ENCODE measurements at places on chromosomes 11 and 22.

DNA sequence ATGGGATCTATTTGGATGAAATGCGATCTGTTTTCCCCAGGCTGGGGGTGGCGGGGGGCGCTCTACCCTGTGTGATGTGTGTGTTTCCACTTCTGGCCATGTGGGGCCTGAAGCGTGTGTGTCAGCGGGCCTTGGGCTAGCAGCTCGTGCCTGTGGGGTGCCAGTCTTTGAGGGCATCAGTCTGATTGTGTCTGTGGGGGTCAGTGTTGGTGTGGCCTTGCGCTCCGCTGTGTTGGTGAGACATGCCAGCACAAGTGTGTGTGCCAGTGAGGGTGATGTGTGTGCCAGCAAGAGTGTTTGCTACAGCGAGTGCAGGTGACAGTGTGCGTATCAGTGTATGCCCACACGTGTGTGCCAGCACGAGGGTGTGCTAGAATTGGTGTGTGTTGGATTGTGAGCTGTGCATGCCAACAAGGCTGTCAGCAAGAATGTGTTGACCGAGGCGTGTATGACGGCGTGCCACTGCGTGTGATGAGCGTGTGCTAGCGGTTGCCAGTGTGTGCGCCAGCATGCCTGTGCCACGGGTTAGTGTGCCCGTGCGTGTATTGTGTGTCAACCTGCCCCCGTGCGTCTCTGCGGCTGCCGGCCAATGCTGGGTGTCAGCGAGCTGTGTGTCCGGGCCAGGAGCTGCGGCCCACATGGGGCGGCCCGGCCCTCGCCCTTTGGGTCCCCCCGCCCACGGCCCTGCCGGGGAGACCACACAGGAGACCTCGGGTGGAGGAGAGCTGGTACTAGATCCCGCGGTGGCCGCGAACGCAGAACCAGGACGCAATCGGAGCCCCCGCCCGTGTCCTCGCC lies 519 bp downstream of the ARRB1 start:
- DNase-seq = no peak

DNA sequence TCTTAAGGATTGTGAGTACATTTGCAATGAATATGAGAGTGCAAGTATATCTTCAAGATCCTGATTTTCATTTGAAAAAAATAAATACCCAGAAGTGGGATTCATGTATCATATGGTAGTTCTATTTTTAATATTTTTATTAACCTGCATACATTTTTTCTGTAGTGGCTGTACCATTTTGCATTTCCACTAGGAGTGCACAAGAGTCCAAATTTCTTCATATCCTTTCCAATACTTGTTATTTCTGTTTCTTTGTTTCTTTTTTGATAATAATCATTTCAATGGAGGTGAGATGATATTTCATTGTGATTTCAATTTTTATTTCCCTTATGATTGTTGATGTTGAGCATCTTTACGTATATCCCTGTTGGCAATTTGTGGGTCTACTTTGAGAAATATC lies 759.8 kb upstream of the CNTN5 start:
- no peak for DNase-seq

GRCh38 chr11:76835928-76836612 lies 24.6 kb upstream of the ACER3 start:
- no peak for DNase-seq

DNA sequence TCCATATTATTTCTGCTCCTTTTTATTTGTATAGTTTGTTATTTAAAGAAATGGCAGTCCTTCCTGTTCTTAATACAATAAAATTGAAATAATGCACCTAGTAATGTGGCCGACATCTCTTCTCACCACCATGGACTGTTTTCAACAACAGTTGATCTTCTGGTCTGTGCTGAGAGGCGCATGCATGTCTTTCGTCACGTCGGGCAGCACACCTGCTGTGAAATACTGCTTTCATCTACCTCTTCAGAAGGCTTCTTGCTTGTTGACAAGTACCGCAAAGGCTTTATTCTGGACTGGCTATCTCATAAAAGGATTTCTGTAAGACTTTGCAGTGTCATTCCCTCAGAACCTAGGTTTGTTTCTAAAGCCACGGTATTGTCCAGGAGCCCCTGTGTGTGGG lies 13.9 kb upstream of the MYO18B start:
- DNase-seq = no peak
